Sigmoid colon (tissue), 7 donors: ENCODE measurements at places on chromosomes 6 and 20. TPM values are rescaled to one million over a fixed set of nuclear protein-coding genes. Genes with fewer than 3 reads are reported as not detected.
A peak's percentile ranks its signal among the peaks of the same experiment; 100 is the strongest.

- H3K27ac ChIP-seq: no peak overlapping the region
- no peak overlapping the region for H3K4me3 ChIP-seq
- no peaks in the 10 kb centered on the region for H3K36me3 ChIP-seq
- no peaks in the 10 kb centered on the region for H3K27me3 ChIP-seq
- H3K4me1 ChIP-seq: no peaks in the 10 kb centered on the region
Observed at GRCh38 chr6:167799033-167799821, 27.5 kb upstream of the AFDN start.

DNA sequence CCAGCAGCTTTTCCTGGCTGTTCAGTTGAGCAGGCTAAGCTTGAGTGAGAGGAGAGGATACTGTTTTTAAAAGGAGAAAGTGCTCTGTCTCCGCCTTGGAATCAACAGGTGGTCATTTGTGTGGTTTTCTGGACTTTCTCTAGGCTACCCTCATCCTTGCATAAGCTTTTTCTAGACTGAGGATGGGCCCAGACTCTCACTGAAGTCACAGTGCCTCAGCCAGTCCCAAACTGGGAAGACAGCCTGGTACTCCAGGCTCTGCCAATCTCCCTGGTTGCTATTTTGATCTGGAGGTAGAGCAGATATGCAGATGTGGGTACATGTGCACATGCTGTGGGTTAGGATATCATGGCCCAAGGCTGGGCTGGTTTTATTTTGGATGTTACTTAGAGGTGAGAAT is 7.0 kb downstream of the SCUBE3 start:
- peaks cover 12% of the 10 kb centered on the region for H3K27me3 ChIP-seq
- H3K4me3 ChIP-seq: no peak overlapping the region
- no peaks in the 10 kb centered on the region for H3K36me3 ChIP-seq
- H3K4me1 ChIP-seq: peaks cover under 1% of the 10 kb centered on the region

- DNase-seq: no peak
- peaks cover 6% of the 10 kb centered on the region for H3K27me3 ChIP-seq
- H3K4me1 ChIP-seq: no peaks in the 10 kb centered on the region
- H3K27ac ChIP-seq: no peak overlapping the region
- H3K4me3 ChIP-seq: no peak overlapping the region
Observed at GRCh38 chr6:163627274-163628062, 212.9 kb downstream of the QKI start.

- H3K36me3 ChIP-seq: no peaks in the 10 kb centered on the region
- H3K4me3 ChIP-seq: peak overlapping the region; percentile 65
- H3K27me3 ChIP-seq: no peaks in the 10 kb centered on the region
- H3K4me1 ChIP-seq: no peaks in the 10 kb centered on the region
Observed at GRCh38 chr6:16239798-16240123, 1.4 kb downstream of the GMPR start.

DNA sequence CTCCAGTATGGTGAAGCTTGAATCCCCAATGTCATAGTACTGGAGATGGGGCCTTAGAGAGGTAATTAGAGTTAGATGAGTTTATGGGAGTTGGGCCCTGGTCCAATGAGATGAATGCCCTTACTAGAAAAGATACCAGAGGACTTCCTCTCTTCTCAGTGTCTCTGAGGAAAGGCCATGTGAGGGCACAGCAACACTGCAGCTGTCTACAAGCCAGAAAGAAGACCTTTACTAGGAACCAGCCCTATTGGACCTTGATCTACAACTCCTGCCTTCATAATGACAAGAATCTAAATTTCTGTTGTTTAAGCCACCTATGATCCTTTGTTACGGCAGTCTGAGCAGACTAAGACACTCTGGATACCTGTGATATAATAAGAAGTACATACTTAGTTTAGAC is 31.4 kb upstream of the AKAP7 start:
- H3K27ac ChIP-seq: no peak overlapping the region
- H3K4me1 ChIP-seq: no peaks in the 10 kb centered on the region
- DNase-seq: no peak
- H3K36me3 ChIP-seq: no peaks in the 10 kb centered on the region

DNA sequence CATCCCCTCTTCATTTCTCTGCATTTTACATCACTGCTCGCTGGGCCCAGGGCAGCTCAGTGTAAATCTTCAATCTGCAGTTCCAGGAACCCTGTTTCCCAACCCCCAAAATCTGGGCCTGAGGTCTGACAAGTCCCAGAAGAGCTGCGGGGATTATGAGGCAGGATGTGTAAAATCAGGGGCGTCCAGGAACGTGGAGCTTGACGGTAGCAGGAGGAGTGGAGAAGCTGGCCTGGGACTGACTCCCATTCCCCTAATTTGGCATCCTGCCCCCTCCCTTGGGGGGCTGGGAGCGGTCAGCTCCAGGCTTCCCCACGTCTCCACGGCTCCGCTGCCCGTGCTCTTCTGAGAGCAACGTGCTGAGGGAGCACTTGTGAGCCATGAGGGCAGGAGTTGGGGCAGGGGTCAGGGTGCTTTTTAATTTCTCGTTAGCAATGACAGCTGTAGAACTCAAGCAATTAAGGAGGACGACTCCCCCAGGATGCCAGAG is 23.4 kb upstream of the VEGFA start:
- H3K27me3 ChIP-seq: no peaks in the 10 kb centered on the region
- H3K36me3 ChIP-seq: no peaks in the 10 kb centered on the region
- H3K27ac ChIP-seq: no peak overlapping the region
- no peaks in the 10 kb centered on the region for H3K4me1 ChIP-seq
- DNase-seq: peak; percentile 68

GRCh38 chr20:1569415-1569881 is 11.9 kb upstream of the SIRPD start:
- no peaks in the 10 kb centered on the region for H3K4me1 ChIP-seq
- no peak overlapping the region for H3K27ac ChIP-seq
- H3K4me3 ChIP-seq: no peak overlapping the region

- H3K4me1 ChIP-seq: peaks cover 34% of the 10 kb centered on the region
- peaks cover 38% of the 10 kb centered on the region for H3K27me3 ChIP-seq
- no peak overlapping the region for H3K27ac ChIP-seq
- no peak overlapping the region for H3K4me3 ChIP-seq
- no peak for DNase-seq
Observed at GRCh38 chr6:99614430-99615186, 8.0 kb downstream of the PRDM13 start.

The CFB gene
- total RNA-seq: 23.9 TPM

The CYP21A2 gene
- total RNA-seq: 4.9 TPM

The ANGPT4 gene
- total RNA-seq: under 0.01 TPM

GRCh38 chr20:39108746-39109145 is 146.6 kb downstream of the DHX35 start:
- H3K4me3 ChIP-seq: no peak overlapping the region
- no peak for DNase-seq
- no peak overlapping the region for H3K27ac ChIP-seq
- H3K4me1 ChIP-seq: no peaks in the 10 kb centered on the region
- H3K27me3 ChIP-seq: peaks cover 7% of the 10 kb centered on the region
